Tibial nerve (tissue), 4 donors: ENCODE measurements at places on chromosomes 13 and 19.

DNA sequence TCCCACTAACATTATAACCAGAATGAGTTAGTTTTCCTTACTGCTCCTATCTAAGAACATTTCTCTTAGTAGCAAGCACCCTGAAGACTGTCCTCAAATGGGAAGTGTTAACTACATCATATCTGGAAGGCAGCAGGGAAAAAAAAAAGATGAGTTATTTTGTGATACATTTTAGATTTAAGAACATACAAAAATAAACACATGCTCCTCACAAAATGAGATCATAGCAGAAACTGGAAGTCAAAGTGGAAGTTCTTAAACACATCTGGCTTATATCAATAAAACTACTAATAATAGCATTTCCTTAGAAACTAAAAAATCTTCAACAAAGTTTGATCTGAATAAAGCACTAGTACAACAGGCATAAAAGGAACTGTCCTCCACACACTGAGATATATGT is 70.4 kb downstream of the SLITRK6 start:
- no peak for DNase-seq

DNA sequence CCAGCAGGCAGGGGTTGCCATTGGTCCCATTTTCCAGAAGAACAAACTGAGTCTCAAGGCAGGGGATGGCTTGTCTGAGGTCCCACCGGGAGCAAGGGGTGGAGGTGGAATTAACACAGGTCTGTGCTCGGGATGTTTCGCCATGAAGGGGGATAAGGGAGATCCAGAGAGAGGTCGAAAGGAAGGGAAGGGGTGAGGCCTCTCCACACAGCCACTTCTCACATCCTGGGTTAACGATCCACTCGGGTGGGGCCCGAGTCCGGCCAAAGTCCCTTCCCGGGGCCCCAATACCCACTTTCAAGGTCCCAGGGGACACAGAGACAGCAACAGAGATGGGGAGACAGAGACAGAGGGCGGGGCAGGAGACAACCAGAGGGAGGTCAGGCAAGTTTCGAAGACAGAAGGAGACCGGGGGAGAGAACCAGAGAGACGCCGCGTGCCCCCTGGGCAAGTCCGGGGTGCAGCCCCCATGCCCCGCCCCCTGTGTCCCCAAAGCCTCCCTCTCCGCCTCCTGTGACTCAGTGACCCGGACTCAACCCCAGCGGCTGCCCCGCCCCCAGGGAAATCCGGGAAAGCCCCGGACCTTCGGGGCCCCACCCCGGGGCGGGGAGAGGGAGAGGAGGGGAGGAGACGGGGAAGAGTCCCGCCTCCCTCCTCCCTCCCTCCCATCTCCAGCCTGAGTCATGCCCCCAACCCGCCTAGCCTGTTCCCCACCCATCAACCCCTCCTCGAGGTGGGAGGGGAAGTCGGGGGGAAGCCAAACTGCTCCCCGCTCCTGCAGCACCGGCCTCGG is 1.4 kb upstream of the BCL3 start:
- peak; percentile 84 for DNase-seq

DNA sequence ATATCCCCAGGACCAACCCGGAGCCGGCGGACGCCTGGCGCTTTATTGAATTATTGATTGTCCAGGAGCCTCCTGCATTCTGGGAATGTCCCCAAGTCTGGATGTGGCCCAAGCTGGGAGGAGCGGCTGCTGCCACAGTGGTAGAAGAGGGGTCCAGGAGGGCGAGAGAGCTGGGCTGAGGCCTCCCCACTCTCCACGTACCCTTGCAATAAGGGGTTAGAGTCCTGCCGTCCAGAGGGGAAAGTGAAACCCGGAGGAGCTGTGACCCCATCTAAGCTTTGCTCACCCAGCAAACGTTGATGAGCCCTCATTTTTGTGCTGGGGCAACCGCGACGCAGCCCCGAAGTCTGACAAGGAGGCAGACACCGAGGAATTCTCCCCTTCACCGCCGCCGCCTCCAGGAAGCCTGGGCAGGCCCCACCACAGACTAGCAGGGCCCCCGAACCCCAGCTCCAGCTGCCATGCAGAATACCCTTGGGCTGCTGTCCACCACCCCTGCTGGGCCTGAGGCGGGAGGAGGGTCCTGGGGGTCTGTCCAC is 1.4 kb upstream of the C2CD4C start:
- DNase-seq = no peak

- no peak for DNase-seq
Observed at GRCh38 chr13:75173457-75174356, 308.3 kb downstream of the TBC1D4 start.

GRCh38 chr13:55653497-55653896 is 1487.2 kb upstream of the PRR20A start:
- DNase-seq = no peak

GRCh38 chr19:3024870-3025548 is 4.1 kb downstream of the TLE2 start:
- no peak for DNase-seq
